ENCODE measurements at places on chromosomes 5 and 9. TPM values are rescaled to one million over a fixed set of nuclear protein-coding genes. Genes with fewer than 3 reads are reported as not detected.

GRCh38 chr9:72882117-72882775, 70.6 kb downstream of the ALDH1A1 start:
- DNase-seq = no peak

DNA sequence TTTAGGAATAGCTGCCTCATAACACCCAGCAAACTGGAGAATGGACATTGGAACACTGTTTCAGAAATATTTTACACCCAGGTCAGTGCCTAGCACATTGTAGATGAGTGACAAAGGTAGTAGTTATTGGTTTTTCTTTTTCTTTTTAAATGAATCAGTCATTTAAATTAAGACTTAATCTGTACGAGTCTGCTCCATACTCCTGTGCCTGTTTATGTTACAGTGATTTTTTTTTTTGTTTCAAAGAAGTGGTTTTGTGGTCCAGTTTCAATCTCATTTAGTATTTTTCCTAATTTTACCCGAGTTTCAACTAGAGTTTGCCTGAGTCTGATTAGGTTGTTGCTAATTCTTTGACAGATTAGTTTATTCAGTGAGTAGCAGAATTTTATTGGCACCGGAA, 16.2 kb downstream of the LMNB1 start:
- DNase-seq = no peak

- DNase-seq = no peak
These were observed 3.0 kb downstream of the NOXA1 start for GRCh38 chr9:137426018-137426681.

Gene FGD3
- 167 TPM for total RNA-seq

DNA sequence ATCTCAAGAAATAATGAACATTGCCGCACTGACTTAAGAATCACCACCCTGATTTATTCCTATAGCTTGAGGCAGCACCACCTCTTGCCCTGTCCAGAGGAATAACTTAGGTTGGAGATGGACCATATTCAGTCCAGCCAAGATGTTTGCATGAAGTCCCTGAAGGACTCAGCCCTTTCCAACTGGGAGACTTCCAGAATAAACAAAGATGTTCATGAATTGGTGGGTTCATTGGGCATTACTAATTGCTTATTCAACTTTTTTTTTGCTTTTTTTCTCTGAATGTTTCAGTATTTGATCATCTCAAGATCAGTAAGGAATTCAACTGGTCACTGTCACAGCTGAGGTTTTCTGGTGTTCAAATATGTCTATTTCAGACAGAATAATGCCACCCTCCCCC, 470.6 kb downstream of the CCDC171 start:
- no peak for DNase-seq
